Naive thymus-derived CD4-positive, alpha-beta T cell (primary cell): ENCODE measurements at places on chromosomes 6 and 20.

DNA sequence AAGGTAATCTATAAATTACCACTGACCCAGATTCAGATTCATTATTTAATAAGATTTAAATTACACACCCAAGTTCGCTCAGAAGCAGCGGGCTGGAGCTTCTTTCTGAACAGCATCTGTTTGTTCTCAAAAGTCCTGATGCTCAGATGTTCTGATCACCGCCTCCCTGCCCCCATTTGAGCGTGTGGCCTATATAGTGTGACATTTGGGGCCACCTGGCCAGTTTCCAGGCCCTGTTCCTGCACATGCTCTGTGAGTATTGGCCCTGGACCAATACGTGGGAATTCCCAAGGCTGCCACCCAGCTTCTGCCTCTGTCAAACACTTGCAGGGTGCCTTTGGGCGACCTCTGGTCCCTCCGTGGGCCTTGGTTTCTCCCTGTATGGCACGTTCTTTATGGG is 228.8 kb downstream of the TFAP2C start:
- no peak for DNase-seq

- no peak for DNase-seq
Measured at GRCh38 chr6:25336996-25337395, 57.8 kb downstream of the CARMIL1 start.

GRCh38 chr6:27720607-27721580 is 191.3 kb downstream of the OR2B2 start:
- DNase-seq: peak; percentile 27

GRCh38 chr6:10404799-10405512 is 9.9 kb downstream of the TFAP2A start:
- DNase-seq: no peak

DNA sequence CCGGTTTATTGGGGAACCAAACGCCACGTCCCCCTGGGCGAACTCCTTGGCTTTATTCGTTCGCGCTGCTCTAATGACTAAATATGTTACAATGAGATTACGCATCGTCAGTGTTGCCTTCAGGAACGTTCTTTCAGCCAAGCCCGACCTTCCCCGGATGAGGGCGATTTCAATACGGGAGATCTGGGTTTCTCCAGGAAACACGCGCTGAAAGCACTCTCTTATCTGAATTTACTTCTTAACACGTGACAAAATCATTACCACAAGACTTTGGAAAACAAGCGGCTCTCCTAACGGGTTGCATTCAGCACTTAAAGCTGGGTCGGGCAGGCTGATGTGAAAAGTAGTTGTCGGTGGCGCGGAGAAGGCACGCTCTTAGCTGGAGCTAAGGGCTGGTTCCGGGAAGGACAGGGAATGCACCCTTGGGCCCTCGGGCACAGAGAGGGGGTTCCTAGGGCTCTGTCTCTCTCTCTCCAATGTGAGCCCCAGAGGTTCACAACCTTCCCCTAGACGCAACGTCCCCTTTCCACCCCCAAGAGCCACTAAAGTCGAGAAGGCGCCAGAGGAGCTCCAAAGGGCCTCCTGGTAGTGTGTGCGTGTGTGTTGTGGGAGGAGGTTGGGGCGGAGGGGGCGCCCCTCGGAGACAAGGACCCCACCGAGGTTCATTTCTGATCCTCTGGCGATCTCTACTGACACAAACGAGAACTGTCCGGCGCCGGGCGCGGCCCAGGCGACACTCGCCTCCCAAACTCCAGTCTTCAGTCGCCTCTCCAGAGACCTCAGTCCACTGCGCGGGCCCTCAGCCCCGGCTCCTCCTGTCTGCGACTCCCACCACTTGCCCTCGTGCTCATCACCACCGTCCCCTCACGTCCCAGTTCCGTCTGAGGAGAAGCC is 7.1 kb upstream of the NKX2-2 start:
- DNase-seq: no peak

GRCh38 chr6:13729891-13730290 is 18.3 kb upstream of the RANBP9 start:
- no peak for DNase-seq

DNA sequence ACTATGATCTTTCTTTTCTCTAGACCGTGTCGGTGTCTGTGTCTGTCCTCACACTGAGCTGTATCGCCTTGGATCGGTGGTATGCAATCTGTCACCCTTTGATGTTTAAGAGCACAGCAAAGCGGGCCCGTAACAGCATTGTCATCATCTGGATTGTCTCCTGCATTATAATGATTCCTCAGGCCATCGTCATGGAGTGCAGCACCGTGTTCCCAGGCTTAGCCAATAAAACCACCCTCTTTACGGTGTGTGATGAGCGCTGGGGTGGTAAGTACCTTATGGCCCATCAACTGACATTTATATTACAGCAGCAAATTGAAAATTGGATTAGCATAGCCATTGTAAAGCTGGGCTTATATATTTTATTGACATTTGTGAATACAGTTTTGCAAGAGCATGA is 72.2 kb upstream of the GFRAL start:
- no peak for DNase-seq

DNA sequence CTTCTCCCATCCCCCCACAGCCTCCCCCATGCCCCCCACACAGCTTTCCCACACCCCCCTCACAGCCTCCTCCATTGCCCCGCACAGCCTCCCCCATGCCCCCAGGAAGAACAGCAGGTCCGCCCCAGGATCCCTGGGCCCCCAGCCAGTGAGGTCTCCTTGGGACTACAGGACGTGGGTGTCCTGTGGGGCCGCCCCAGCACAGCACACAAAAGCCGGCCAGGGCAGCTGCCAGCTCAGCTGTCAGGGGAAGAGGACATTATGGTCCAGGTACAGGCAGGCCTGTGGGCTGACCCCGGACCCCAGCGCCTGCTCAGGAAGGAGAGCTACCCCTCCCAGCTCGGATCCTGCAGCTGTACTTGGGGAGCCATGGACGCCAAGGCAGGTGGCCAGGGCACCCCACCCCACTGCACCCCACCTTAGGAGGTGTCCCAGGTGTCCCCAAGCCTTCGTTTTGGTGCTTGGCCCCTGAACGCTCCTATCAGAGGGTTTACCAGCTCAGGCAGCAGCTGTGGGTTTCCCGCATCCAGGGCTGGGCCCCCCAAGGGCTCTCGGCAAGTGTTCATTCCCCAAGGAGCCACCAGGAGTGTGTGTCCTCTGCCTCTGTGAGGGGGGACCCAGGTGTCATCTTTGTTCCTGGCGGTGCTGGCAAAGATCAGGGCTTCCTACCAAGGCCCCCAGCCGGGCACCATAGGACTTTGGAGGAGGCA is 42.3 kb upstream of the GATA5 start:
- no peak for DNase-seq

GRCh38 chr20:48531505-48531904 is 296.3 kb downstream of the PREX1 start:
- no peak for DNase-seq

DNA sequence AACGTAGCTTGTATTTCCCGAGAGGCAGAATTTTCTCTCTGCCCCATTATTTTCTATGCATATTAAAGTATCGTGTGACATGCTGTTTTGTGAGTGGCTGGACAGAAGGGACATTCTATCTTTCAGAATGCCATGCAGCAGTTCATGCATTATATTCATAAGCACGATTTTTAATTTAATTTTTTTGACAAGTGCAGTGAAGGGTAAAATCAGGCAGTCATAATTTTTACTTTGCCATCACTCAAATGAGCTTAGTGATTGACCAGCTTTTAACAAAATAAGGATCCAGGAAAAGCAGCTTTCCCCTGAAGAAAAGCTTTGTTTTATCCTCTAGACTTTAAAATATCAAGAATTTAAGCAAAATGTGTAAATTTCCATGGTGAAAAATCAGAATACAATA is 673.3 kb downstream of the KIF16B start:
- no peak for DNase-seq

GRCh38 chr6:35484921-35485392 is 11.9 kb downstream of the TEAD3 start:
- no peak for DNase-seq

GRCh38 chr6:13217206-13217905 is 111.0 kb downstream of the TBC1D7 start:
- no peak for DNase-seq
